Stimulated activated CD8-positive, alpha-beta memory T cell treated with anti-CD3 and anti-CD28 coated beads, Interleukin-4, amount 100 ng/mL, for 1 hour (primary cell): ENCODE measurements at places on chromosomes 2 and 18.

DNA sequence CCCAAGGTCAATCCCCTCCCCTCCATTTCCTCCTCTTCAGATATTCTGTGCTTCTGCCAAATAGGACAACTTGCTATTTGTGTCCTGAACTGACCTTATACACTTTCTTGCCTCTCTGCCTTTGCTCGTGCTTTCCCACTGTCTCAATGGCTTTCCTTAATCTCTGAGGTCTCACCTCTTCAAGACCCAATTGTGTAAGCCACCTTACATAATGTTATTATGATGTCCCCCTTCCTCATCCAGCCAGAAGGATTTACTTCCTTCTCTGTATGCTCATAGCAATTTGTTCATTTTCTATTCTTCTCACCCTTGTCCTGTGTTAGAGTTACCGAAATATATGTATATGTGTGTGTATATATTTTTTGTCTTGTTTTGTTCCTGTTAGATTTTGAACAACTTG lies 26.9 kb upstream of the DARS1 start:
- DNase-seq: no peak

DNA sequence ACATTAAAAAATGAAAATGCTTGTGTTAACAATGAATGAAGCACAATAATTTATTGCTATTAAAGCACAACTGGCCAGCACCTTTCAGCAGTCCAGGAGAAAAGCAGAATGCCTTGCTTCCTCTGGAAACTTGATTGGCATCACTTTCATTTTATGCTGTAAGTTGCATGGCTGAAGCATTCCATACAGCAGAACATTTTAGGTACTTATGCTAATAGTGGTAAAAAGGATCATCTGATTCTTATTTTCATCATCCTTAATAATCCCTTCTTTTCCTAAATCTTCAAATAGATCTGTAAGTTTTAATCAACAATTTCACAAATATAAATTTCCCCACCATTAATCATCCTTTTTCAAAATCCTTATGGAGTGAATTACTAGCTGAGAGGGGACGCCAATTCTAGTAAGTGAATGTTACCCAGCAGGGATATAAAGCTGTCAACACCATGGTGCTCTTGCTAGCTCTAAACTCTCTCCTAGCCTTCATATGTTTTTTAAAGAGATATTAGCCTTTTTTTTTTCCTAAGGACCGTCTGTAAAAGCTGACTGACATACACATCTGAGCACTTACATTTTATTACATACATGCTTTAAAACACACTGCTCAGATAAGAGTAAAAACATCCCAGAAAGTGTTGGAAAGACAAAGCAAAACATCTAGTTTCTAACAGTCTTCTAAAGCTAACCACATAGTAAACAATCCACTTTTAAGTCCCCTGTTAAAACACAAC lies 5.3 kb downstream of the SATB2 start:
- no peak for DNase-seq

- DNase-seq: no peak
Measured at GRCh38 chr18:3873698-3874097, 423.7 kb downstream of the TGIF1 start.

- DNase-seq: no peak
Measured at GRCh38 chr2:28088970-28089369, 198.4 kb downstream of the BABAM2 start.

DNA sequence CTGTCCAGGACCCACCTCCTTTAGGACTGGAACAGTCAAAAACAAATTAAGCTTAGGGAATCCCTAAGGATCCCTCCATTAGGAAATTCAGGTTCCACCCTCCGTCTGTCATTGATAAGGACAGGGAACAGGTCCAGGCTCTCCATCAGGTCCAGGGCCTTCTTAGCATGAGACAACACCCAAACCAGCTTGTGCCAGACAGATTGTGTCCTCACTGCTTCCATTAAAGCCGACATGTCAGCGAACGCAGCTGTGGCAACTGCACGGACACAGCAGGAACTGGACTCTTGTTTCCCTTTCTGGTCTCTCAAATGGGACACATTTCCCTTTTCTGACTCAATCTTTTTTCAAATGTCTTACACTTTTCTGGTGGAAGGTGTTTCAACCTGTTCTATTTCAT lies 81.4 kb downstream of the BCL11A start:
- DNase-seq: no peak

- no peak for DNase-seq
Measured at GRCh38 chr2:139631966-139632365, 851.8 kb upstream of the NXPH2 start.

DNA sequence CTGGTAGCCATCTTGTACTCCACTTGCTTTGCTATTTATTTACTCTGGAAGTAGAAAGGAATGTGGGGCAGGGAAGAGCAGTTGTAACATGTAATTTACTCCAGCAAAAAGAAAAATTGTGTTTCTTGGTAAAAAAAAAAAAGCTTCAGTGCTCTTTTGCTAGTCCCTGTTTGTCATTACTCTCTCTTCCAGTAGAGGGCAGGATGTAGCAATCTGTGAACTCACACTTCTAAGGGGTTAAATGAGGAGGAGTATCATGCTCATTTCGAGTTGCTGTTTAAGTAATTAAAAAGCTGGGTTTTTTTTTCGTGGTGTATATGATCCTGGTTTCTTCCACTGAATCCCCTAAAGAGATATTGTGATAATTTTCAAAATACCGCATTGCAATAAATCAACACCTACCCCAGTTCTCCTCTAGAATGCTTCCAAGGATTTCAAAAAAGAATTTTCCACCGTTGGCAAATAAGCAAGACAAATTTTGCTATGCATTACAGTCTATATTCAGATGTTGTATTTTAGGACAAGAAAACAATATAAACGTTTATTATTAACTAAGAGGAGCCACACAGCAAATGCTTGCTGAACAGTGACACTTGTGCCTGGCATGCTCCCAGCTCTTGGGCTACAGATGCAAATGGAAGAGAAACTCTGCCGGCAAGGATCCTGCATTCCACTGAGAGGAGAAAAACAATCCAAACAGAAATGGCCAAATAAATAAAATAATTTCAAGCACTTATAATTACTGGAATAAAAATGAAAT lies 261.6 kb downstream of the ASXL3 start:
- DNase-seq: no peak

- no peak for DNase-seq
Measured at GRCh38 chr2:224038049-224038829, 847 bp downstream of the SERPINE2 start.

DNA sequence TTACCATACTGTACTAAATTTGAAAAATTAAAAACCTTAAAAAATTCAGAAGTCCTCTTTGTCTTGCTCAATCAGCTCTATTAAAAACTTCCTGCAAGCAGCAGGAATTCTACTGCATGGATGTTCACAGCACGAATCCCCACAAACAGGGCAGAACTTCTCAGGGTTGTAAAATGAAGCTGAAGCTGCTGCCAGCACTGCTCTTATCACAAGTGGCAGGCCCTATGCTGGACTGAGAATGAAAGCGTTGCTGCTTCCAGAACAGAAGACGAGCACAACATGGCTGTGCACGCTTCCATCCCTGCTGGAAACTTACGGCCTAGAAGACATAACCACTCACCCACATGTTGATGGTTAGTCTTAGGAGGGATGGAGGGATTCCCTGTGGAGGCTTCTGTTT lies 134.0 kb downstream of the RAB3GAP1 start:
- no peak for DNase-seq

DNA sequence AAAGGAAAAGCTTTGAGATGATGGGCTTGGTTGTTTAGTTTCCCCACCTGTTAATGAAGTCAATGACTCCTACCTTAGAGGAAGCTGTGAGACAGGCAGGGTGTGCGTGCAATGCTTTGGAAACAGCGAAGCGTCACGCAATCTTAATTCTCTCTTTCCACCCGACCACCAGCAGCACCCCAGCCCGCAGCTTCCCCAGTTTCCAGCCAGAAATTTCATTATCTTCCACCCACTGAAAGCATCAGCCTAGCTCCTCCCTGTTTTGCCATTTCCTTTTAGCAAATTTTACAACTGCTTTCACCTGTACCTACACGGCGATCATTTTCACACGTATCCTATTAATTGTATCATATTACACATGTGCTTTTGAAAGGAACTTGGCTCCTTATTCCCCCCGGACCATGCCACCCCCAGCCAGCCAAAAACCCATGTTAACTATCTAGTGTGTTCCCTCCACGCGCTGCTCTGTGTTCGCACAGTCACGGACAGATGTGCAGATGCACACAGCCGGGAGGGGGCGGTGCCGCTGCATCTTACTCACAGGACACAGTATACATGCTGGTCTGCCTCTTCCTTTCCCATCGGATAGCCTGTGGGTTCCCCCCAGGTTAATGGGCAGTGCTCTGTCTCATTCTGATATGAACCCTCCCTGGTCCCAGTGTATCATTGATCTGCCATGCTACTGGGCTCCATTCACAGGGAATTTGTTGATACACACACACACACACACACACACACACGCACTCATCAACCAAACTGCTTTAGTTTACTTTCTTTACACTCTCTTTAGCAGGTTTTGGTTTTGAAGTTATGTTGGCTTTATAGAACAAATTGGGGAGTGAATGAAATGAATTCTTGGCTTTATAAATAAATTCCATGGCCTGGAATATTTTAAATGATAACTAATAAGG lies 22.4 kb downstream of the CYP27C1 start:
- peak; percentile 19 for DNase-seq

- no peak for DNase-seq
Measured at GRCh38 chr2:239371726-239372686, 28.8 kb downstream of the HDAC4 start.

- no peak for DNase-seq
Measured at GRCh38 chr2:23505218-23505983, 120.4 kb downstream of the KLHL29 start.

GRCh38 chr2:96533292-96534073 lies 3.1 kb upstream of the ARID5A start:
- no peak for DNase-seq

- no peak for DNase-seq
Measured at GRCh38 chr18:77103991-77104531, 28.5 kb downstream of the MBP start.

- DNase-seq: no peak
Measured at GRCh38 chr18:1017227-1018058, 112.8 kb downstream of the ADCYAP1 start.

DNA sequence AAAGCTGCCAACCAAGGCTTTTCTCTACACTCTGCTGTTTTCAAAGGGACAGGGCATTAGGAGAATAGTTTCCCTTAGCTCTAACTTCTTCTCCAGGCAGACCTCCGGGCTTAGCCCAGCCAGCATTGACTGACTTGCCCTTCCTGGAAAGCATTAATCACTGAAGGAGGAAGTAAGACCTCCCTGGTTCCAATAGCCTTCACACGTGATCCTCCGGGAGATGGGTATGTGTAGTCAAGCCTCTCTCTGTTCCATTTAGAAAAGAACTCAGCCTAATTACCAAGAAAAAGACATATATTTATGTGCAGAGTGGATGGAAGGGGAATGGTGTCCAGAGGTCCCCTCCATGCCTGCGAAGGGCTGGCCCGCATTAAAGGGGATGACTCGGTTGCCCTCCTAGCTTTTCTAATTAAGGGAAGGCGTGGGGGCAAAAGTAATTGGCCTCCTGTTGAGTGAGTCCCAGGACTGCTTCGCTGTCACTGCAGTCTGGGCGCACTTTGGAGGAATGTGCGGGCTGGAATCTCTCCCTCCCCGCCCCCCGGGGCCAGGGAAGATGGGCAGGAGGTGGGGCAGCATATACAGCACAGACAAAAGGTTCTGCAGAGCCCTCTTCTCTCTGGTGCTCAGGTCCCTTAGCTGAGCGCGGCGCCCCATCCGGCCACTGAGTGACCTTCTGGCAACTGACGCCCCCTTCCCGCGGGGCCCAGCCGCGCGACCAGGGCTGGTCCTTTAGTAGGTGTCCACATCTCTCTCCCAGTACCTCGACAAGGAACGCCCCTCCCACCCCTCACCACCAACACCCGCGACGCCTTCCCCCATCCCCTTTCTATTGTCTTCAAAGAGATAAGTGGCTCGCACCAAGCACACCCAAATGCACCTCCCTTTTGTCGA lies 686.0 kb downstream of the NRXN1 start:
- no peak for DNase-seq

DNA sequence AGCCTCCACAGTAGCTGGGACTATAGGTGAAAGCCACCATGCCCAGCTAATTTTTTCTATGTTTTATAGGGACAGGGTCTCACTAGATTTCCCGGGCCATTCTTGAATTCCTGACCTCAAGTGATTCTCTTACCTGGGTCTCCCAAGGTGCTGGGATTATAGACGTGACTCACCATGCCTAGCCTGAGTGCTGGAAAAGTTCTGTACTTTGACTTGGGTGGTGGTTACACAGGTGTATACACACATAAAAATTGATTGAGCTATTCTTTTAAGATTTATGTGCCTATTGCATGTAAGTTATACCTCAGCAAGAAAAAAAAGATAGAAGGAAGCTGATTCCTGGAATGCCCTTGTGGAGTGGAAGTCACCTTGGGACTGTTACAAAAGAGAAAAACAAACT lies 34.8 kb upstream of the KCNF1 start:
- no peak for DNase-seq

DNA sequence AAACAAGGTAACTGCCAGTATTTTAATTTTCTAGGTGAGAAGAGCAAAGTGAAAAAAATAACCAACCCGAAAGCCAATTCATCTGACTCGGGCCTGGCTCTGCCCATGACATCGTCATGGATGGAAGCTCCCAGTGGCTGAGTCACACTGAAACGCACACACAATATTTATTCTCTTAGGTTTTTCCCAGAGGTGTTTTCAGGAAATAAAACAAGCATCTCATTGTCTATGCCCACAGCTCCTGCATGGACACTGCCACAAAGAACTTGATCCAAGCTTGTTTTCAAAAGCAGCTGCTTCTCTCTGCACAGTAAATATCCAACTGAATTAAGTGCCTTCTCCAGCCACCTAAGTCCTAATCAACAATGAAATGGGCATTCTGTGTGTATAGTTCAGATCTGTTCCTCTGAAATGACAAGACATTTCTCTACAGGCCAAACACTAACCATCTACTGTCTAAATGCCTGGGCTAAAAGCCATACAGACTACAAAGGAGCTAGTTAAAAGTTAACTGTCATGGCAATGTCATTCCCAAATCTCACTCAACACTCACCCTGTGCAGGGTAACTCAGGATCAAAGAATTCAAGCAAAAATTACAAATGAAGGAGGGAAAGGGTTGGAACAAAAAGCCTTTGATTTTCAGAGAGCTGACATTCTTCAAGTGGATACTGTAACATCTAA lies 62.9 kb downstream of the RPL31 start:
- no peak for DNase-seq

GRCh38 chr2:186927185-186927866 lies 78.4 kb upstream of the ZSWIM2 start:
- DNase-seq: no peak

DNA sequence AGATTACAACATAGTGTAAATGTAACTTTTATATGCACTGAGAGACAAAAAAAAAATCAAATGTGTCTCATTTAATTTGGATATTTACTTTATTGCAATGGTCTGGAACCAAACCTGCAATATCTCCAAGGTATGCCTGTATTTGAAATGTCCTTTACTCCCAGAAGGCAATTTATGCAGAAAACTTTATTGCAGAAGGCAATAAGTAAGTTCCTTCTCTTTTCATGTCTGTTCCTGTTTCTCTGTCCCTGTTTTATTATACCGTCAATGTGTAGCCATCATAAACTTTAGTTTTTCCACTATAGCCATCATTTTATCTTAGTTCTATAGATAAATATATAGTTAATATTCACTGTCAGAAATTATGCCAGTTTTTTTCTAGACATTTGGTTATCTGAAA lies 513.1 kb upstream of the FAM98A start:
- DNase-seq: no peak
